Activated T-cell treated with anti-CD3 and anti-CD28 coated beads for 48 hours (primary cell): ENCODE measurements at places on chromosomes 7 and 10.

- DNase-seq, result no peak
Measured at GRCh38 chr7:11702938-11703337, 129.1 kb downstream of the THSD7A start.

DNA sequence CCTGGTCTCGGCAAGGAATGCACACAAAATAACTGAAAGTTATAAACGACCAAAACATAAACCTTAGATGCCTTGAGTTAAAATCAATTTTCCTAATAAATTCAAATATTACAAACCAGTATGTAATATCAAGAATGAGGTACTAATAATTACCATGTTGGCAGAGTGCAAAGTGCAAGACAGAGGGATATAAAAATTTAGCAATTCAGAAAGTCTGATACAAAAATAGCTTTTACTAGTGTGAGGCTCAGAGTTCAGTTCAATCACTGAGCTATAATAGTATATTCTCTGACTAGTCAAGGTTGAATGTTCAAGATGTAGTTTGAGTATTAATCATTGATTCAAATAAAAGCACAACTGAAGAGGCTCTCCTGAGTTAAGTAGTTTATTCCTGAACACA, 4.8 kb upstream of the AUTS2 start:
- no peak for DNase-seq

- DNase-seq, result peak; percentile 54
Measured at GRCh38 chr10:7408291-7409044, 2.4 kb downstream of the SFMBT2 start.

DNA sequence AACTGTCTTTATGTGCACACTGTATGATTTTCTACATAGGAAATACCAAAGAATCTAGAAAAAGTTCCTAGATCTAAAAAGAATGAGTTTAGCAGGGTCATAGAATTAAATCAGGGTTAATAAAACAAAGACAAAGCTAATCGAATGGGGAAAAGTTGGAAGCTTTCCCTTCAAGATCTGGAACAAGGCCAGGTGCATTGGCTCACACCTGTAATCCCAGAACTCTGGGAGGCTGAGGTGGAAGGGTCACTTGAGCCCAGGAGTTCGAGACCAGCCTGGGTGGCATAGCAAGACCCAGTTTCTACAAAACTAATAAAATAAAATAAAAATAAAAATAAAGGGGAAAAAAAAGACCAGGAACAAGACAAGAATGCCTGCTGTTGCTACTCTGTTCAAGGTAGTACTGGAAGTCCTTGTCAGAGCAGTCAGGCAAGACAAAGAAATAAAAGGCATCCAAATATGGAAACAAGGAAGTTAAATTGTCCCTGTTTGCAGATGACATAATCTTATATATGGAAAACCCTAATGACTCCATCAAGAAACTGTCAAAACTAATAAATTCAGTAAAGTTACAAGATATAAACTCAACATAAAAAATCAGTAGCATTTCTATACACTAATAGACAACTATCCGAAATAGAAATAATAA, 76.1 kb upstream of the RHEB start:
- DNase-seq, result no peak

- DNase-seq, result no peak
Measured at GRCh38 chr10:95363303-95363912, 72.6 kb upstream of the PDLIM1 start.

DNA sequence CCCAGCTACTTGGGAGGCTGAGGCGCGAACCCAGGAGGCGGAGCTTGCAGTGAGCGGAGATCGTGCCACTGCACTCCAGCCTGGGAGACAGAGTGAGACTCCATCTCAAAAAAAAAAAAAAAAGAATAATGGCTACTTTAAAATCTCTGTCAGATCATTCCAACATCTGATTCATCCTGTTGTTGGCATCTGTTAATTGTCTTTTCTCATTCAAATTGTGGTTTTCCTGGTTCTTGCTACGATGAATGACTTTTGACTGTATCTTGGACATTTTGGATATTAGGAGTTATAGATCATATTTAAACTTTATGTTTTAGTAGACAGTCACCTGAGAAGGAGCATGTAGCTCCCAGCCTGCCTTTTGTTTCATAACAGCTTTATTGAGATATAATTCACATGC, 8.5 kb downstream of the TPST1 start:
- DNase-seq, result no peak

DNA sequence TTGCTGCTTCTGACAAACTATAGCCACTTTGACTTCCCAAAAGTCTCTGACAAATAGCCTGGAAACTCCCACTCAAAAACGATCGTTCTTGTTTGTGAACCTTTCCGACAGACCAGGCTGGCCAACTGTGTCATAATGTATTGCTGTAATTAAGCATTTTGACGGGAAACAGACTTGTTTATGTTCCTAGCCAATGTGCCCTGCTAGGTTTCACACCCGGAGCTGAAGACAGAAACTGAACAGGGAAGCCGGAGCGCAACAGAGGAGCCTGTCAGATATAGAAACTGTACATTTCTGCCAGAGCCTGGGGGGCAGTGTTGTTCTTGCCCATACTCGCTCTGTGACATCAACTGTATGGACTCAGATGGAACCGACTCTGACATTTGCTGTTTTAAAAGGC, 55.3 kb upstream of the C7orf33 start:
- peak; percentile 17 for DNase-seq

- no peak for DNase-seq
Measured at GRCh38 chr7:54543051-54543488, 895 bp downstream of the VSTM2A start.

GRCh38 chr10:22476601-22477321, 131.5 kb downstream of the SPAG6 start:
- DNase-seq, result no peak

GRCh38 chr7:33669251-33669670, 236.1 kb upstream of the BMPER start:
- DNase-seq, result no peak

DNA sequence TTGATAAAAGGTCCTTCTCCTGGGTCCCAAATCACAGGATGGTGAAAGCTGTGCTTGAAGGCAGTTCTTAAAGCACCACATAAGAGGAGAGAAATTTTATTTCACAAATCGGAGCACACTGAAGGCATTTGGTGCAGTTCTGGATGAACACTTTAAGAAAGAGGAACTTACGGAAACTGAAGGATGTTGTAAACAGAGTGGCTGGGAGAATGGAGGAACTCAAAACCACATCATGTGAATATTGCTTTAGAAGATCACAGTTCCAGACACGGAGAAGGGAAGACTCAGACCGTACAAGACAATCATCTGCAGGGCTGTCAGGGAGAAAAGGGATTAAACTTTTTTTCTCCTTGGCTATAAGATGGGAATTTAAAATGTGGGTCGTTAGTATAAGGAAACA, 9.0 kb upstream of the GPR141 start:
- DNase-seq, result no peak

DNA sequence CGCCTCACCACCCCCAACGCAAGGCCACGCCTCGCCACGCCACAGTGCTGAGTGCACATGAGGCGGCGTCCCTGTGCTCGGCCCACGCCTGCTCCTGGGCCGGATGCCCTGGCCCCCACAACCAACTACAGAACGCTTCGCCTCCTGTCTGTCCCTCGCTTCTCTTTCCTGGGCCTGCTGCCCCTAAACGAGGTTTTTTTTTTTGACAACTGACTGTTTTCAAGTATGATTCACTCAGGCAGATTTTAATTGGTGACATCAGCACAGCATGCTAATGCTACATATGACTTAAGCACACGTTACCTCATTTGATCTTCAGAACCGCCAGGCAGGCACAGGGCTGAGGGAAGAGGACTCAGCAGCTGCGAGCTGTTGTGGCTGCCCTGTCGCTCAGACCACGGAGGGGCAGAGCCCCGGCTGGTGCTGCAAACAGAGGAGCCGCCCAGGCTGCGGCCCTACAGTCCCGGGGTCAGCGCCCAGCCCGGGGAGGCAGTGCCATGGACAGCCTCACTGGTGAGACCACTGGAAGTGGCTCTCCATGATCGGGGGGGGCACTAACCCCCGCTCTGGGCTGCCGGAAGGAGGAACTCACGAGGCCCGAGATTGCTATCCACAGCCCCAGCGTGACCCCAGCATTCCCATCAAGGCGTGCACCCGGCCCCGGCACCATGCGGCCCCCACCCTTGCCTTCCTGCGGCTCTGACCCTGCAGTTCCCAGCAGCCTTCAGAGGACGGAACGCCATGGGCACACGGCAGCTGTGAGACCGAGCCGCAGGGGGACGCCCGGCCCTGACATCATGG, 212.8 kb downstream of the MAD1L1 start:
- DNase-seq, result peak; percentile 21

DNA sequence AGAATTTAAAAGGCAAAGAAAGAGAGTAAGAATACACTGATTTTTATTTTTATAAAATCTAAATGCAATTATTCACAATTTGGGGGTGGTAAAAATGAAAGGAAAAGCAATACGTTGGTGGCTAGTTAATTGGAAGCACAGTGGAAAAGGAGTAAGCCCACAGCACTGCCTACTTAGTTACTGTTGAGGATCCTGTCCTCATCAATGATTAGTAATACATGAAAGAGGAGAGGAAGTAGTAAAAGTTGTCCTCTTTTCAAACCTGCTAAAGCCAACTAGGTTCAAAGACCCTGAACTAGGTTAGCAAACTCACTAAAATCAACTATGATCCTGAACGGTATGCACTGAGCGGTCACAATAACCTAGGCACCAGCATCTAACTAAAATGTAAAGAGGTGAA, 52.7 kb upstream of the LRRN3 start:
- no peak for DNase-seq

DNA sequence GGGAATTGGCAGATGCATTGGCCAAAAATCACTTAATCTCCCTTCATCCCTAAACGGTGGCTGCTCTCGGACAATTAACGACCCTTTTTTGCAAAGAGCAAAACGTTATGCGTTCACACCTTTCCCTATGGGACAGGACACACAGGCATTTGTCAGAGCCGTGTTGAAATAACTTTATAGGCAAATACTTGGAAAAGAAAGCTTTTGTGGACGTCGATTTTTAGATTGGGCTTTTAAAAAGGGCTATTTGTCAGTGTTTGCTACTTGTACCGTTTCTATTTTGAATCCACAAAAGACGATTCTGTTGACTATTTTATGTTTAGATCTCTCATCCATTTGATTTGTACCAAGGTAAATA, 245.6 kb downstream of the SLC25A13 start:
- no peak for DNase-seq

GRCh38 chr10:133324198-133324792, 12.4 kb downstream of the CALY start:
- peak; percentile 66 for DNase-seq

DNA sequence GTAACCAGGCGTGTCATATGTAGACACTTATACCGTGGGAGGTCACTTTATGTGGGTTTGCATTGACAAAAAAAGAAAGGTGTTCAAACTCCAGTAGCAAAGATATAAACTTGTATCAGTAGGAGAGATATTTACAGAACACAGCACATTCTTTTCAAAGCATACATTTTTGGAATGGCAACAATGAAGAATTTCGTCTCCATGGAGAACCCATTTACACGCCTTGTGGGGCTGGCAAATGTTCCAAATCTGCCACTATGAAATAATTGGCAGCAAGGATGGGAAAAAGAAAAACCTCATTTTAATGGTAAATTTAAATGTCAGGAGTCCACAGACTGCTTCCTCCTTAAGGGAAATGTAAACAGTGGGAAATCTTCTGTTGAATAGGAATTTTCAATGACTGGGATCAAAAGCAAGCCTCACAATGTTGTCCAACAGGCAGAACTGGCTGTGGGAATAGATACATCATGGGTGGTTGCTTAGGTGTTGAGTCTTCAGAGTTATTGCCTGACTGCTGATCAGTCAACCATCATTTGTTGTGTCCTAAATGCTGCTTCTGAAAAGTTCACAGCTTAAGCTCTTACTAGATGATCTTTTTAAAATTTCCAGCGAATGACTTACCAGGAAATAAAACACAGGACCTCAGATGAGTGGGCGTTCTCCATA, 256.6 kb upstream of the SEMA3C start:
- no peak for DNase-seq

DNA sequence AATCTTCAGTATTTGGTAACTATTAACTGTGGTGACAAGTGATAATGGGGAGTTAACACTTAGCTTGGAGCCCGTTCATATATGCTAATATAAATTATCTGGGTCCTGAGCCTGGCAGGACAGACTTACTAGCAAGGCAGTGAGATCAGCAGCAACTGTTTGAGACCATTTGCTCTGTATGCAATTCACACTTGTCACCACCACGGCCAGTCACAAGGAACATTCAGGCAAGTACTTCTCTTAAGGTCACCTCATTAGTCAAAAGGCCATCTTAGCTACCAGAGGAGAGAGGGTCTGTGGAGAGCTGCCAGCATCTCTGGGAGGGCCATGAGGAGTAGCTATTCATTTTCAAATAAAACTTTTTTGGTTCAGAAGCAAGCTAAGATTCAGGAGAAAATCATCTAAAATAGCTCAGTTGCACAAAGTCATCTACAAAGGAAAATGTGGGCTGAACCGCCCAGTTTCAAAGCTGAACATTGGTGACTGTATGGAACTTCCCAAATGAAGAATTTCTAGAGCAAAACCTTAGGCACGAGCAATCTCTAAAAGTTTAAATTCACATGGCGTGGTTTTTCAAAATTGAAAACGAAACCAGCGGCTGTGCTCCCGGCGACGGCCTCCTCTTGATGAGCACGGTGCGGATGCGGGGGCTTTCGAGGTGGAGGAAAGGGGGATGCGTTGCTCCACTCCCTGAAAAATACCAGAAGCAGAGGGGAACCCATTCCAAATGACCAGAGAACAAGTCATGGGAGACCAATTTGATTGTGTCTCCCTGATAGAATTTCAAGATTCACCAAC, 233.5 kb upstream of the MGMT start:
- DNase-seq, result no peak

- no peak for DNase-seq
Measured at GRCh38 chr10:43305876-43306275, 39.0 kb upstream of the RASGEF1A start.

- no peak for DNase-seq
Measured at GRCh38 chr7:1566687-1567048, 3.2 kb downstream of the PSMG3 start.

- no peak for DNase-seq
Measured at GRCh38 chr7:50838675-50839377, 56.1 kb upstream of the GRB10 start.

DNA sequence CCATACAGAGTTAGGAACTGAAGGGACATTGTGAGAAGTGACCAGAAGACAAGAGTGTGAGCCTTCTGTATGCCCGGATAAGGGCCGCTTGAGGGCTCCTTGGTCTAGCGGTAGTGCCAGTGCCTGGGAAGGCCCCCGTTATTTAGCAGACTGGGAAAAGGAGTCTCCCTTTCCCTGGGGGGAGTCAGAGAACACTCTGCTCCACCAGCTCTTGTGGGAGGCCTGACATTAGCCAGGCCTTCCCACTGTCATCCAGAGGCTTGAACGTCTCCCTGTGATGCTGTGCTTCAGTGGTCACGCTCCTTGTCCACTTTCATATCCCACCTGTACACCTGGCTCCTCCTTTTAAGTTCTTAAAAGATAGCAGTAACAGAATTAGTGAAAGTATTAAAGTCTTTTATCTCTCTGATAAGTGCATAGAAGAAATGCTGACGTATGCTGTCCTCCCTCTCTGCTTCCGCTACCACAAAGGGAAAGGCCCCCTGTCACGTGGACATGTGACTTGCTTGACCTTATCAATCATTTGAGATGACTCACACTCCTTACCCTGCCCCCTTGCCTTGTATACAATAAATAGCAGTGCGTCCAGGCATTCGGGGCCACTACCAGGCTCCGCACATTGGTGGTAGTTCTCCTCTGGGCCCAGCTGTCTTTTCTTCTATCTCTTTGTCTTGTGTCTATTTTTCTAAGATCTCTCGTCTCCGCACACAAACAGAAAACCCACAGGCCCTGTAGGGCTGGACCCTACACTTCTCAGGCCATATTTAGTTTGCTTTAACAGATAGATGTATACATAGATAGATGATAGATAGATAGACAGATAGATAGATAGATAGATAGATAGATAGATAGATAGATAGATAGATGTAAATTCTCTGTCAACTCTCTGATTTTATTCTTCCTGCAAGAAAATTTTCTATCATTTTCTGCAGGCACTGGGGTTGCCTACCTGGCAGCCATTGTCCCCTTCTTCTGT, 131.5 kb upstream of the JCAD start:
- no peak for DNase-seq
